Thoracic aorta (tissue), 2 donors: ENCODE measurements at places on chromosomes 11 and 22. TPM values are rescaled to one million over a fixed set of nuclear protein-coding genes. Genes with fewer than 3 reads are reported as not detected.

- no peak for DNase-seq
Measured at GRCh38 chr11:111565114-111565720, 24.7 kb downstream of the LAYN start.

DNA sequence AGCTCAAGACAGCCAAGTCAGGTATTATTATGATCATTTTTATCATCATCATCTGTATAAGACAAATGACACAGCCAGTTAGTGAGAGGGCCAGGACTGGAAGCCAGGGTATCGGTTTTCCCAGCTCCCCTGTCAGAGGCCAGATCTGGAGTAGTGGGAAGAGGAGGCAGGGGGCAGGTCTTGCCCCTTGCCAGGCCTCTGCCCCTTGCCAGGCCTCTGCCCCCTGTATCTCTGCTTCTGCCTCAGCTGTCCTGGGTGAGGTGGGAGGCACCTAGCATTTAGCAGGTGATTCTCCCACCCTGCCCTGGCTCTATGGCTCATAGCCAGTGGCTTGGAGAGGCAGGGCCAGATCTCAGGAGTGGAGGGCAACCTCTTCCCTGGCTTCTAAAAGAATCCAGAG, 67.3 kb downstream of the PRDM11 start:
- no peak for DNase-seq

- DNase-seq: no peak
Measured at GRCh38 chr22:42967933-42968332, 47.0 kb downstream of the PACSIN2 start.

SYVN1 gene
- 73.1 TPM for total RNA-seq

DNA sequence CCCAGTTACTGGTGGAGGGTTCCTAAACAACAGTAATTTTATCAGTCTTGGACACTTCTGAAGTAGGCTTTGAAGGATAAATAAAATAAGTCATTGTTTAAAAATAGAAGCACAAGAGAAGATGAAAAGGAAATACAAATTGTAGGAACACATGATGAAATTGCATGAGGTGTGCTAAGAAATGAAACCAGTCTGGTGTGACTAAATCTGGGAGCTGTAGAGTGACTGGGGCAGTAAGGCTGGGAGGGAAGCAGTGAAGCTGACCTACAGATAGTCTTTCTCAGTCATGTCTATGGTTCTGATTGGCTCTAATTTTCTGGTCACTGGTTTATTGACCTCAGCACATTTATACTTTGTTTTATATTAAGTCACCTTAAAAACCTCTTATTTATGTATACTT, 139.1 kb downstream of the SLC17A6 start:
- no peak for DNase-seq

GRCh38 chr11:26905368-26905767, 88.5 kb upstream of the FIBIN start:
- no peak for DNase-seq

DNA sequence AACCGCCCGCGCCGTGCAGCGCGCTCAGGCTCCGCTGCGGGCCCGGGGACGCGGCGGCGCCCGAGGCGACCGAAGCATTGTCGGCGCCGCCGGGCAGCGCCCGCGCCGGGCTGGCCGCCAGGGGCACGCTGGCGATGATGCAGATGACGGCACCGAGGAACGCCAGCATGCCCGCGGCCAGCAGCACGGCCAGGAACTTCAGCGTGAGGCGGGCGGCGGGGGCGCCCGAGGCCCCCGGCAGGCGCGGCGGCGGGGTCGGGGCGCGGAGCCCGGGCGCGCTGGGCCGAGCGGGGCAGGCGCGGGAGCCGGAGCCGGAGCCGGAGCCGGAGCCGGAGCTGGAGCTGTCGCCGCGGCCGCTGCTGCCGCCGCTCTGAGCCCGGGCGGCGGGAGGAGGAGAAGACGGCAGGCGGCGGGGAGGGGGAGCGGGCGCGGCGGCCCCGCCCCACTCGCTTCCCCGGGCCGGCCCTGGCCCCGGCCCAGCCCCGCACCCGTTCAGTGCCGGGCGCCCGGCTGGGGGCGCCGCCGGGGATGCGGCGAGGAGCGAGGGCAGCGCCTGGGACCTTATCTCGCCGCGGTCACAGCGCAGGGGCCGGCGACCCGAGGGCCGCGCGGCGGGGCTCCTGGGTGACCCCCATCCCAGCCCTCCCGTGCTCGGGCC, at the start of gene NPTXR:
Gene NPTXR, minus strand, starts transcription at position 372 of the 658 bp plus-strand sequence.
- no peak for DNase-seq

GRCh38 chr11:72157131-72157530, 21.6 kb downstream of the FOLR3 start:
- DNase-seq: no peak

LTBP3 gene
- 512 TPM for total RNA-seq

OR5D18 gene
- not detected for total RNA-seq

GRCh38 chr22:40056559-40056958, 61.8 kb downstream of the FAM83F start:
- DNase-seq: no peak

- peak; percentile 61 for DNase-seq
Measured at GRCh38 chr11:126284829-126285228, 1.9 kb downstream of the TIRAP start.

- DNase-seq: no peak
Measured at GRCh38 chr11:45801723-45802315, 3.1 kb upstream of the SLC35C1 start.

GRCh38 chr11:95375451-95375850, 144.4 kb upstream of the SESN3 start:
- DNase-seq: no peak

DNA sequence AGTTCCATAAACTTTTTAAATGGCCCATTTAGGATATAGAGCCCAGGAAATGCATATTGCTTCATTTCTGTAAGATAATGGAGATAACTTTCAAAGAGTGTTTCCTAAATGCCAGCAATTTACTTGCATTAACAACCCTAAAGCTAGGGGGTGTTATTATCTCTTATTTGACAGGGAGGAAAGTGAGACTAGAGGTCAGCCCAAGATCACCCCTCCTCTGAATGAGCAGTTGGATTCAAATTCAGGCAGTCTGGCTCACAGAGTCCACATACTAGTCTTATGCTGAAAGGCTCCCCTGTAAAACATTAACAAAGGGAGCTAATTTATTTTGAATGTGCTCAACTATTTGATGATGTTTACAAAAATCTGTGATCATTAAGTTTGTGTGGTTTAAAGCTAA, 49.9 kb upstream of the TRIM77 start:
- DNase-seq: no peak

CWF19L2 gene
- total RNA-seq: 21.0 TPM

GRCh38 chr11:2298795-2299761, 2.6 kb downstream of the C11orf21 start:
- no peak for DNase-seq

OR51B4 gene
- not detected for total RNA-seq

DNA sequence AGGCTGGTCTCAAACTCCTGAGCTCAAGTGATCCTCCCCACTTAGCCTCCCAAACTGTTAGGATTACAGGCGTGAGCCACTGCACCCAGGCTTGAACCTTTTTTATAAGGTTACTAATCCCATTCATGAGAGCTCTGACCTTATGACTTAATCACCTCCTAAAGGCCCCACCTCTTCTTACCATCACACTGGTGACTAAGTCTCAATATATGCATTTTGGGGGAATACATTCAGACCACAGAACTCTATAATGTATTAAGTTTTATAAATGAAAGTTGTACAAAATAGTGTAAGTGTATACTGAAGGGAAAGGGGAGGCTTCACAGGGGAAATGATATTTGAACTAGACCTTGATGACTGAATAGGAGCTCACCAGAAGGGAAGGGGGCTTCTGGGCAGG, 28.4 kb upstream of the RBFOX2 start:
- DNase-seq: no peak

GRCh38 chr11:24773322-24773721, 276.5 kb downstream of the LUZP2 start:
- DNase-seq: no peak

GRCh38 chr22:41247703-41248102, 7.0 kb upstream of the CHADL start:
- no peak for DNase-seq

- no peak for DNase-seq
Measured at GRCh38 chr11:76526878-76527277, 82.1 kb downstream of the EMSY start.

GRCh38 chr11:106840947-106841346, 177.3 kb downstream of the GUCY1A2 start:
- no peak for DNase-seq

FJX1 gene
- total RNA-seq: 19.2 TPM

STIP1 gene
- 91.2 TPM for total RNA-seq

DNA sequence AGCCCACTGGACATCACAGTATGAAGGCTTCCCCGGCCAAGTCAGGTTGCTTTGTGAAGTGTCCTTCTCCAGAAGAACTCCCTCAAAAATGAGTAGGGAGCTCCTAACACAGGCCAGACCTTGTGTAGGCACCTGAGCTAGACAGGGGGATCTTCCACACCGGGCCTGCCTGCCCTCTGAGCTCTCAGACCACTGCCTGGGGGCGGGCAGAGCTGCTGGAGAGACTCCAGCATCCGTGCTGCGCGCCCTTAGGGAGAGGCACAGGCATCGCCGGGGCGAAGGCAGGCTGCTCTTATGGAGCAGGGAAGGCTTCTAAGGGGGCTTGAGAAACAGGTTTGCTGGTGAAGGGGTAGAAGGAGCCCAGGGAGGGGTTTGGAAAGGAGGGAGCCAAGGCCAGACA, 4.4 kb downstream of the KCNJ5 start:
- no peak for DNase-seq

GRCh38 chr11:112235750-112236390, 9.6 kb downstream of the PTS start:
- DNase-seq: no peak

PDGFB gene
- total RNA-seq: 10.8 TPM

- no peak for DNase-seq
Measured at GRCh38 chr11:78289552-78290292, 101.0 kb downstream of the USP35 start.
